Lower leg skin (tissue), 4 donors: ENCODE measurements at places on chromosomes 12 and 14. TPM values are rescaled to one million over a fixed set of nuclear protein-coding genes. Genes with fewer than 3 reads are reported as not detected.

- no peak for DNase-seq
Observed at GRCh38 chr12:108890208-108890607, 10.3 kb downstream of the DAO start.

GRCh38 chr14:58428118-58428683 is 682 bp downstream of the KIAA0586 start:
- no peak for DNase-seq

Gene SLC10A1
- not detected for total RNA-seq

Gene POTEG
- 0.23 TPM for total RNA-seq

GRCh38 chr14:51097287-51097686 is 2.4 kb upstream of the TRIM9 start:
- DNase-seq = no peak

DNA sequence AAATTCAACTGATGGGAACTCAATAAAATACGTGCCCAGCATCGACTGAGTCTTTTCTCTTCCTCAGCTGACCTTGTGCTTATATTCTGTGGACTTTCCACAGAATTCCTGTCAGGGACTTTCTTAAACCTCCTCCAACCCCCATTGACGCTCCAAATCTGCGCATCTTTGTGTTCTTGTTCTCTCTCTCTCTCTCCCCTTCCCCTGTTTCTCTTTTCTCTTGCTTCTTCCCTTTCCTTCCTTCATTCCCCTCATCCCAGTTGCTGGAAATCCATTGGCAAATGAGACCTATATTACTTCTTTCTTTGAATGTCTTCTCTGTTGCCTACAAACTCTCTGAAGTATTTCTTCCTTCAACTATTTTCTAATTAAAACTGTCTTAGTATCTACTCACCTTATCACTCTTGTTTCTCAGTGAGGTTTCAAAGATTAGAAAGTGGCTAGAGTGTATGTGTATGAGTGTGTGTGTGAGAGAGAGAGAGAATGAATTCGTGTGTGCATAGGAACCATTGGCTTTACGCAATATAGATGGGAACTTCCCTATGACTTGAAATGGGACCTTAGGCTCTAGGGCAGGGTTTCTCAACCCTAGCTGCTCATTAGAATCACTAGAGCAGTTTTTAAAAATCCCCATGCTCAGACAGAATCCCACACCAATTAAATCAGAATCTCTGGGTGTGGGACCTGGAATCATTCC is 41.8 kb upstream of the DHRS7 start:
- DNase-seq = no peak

DNA sequence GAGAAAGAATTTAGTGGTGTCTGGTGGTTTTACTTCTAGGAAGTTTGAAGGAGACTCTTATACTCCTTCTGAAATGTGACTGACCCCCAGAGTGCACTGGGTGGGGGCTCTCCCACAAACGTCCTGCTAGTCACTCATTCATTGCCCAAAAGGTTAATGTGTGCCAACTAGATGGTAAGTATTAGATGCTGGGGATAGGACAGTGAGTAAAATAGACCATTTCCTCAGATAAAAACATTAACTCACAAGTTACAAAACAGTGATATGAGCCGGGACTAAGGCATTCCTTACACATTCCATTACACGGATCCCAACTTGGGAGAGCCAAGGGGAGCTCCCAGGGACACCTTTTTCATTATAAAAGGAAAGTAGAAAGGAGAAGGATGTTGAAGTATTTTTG is 185.1 kb downstream of the ATXN7L3B start:
- no peak for DNase-seq

Gene ERBB3
- 209 TPM for total RNA-seq

- DNase-seq = no peak
Observed at GRCh38 chr12:19131025-19131444, 1.5 kb downstream of the PLEKHA5 start.

- no peak for DNase-seq
Observed at GRCh38 chr12:82109243-82109642, 248.9 kb downstream of the CCDC59 start.

- peak; percentile 41 for DNase-seq
Observed at GRCh38 chr12:94100211-94100627, 48.2 kb upstream of the PLXNC1 start.
